ENCODE measurements at places on chromosomes 13 and 19.

- no peak for DNase-seq
Observed at GRCh38 chr19:23241419-23241818, 8.8 kb downstream of the ZNF724 start.

DNA sequence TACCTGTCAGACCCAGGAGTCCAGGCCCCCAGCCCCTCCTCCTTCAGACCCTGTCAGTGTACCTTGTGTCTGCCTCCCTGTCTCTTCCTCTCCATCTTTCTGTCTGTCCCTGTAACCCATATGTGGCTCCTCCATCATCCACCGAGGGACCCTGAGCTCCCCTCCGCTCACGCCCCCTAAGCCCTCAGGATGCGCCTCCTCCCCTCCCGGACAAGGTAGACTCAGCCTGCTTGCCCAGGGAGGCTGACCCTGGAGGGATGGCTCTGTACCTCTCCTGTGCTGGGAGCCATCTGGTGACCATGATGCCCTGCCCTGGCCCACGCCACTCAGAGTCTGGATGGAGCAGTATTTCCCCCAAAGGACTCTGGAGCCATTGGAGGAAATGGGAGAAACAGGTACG lies 1.0 kb upstream of the CAPN12 start:
- DNase-seq: no peak

DNA sequence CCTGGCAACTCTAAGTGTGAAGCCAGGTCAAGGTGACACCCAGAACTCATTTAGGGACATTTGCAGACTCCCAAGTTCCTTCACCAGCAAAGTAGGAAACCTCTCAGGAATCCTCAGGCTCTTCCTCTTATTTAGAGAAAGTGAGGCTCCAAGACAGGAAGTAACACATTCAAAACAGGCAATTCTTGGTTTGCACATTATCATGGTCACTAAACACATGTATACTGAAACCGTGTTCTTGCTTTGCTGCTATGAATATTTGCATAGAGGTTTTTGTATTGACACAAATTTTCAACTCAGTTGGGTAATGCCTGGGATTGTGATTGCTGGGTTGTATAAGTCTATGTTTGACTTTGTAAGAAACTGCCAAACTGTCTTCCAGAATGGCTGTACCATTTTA lies 13.2 kb upstream of the URI1 start:
- DNase-seq: no peak

- DNase-seq: no peak
Observed at GRCh38 chr19:1327125-1327524, 41.5 kb downstream of the EFNA2 start.

DNA sequence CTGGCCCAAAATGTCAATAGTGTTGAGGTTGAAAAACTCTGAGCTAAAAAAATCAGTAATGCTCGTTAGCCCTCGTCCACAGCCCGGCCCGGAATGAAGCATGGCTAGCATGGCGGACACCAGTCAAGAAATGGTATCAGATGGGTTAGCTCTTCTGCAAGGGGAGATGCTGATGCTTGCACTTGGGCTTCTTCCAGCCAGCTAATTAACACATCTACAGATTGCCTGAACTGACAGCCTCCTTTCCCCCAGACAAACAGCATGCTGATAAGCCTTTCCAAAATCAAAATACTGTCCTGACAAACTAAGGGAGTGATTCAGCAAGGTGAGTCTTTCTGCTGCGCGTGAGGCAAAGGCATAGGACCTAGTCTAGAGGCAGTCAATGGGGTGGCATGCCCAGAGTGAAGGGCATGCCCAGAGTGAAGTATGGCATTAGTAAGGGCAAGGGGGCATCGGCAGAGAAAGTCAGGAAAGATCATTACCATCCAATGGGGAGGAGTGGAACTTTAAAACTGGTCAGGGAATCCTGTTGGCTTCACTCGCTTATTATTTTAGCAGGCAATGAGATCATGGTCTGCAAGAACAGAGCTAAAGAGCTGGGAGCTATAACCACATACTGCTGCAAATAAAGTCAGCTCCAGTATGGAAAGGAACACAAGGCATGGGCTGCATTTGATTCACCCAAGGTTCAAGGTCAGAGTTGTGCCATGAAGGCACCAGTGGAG lies 30.2 kb upstream of the UBE2L5 start:
- DNase-seq: no peak

Measured in HCEC 1CT (cell line).